Amygdala (tissue), 56 donors: ENCODE measurements at places on chromosomes 2 and 18.

GRCh38 chr2:187215532-187216240 is 232.4 kb downstream of the CALCRL start:
- no peak for DNase-seq

DNA sequence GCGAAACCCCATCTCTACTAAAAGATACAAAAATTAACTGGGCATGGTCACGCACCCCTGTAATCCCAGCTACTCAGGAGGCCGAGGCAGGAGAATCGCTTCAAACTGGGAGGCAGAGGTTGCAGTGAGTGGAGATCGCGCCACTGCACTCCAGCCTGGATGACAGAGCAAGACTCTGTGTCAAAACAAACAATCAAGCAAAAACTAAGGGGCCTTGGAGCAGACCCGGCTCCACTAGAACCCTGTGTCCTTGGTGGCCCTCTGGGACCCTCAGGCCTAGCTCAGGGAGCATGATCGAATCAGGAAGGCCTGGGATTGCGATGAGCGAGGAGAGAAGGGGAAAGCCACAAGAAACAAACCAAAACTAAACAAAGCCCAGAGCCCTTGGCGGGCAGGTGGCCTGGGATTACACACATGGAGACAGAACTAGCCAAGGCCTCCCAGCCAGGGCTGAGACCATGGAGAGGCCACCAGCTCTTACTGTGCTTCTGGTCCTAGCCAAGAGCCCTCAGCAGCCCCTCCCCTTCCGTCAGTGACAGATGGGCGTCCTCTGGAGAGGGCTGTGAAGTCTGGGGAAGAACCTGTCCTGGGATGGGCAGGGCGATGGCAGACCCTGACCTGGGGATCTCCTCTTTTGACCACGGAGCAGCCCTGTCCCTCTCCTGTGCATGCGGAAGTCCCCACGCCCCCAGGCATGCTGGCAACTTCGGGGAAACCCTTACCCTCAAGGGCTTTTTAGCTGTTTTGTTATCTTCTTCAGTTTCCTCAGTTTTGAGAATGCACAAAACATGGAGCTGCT is 27.4 kb upstream of the CATIP start:
- no peak for DNase-seq

- no peak for DNase-seq
These were observed 338.9 kb downstream of the ZEB2 start for GRCh38 chr2:144181001-144181400.

GRCh38 chr18:59846814-59847490 is 52.8 kb upstream of the PMAIP1 start:
- no peak for DNase-seq

GRCh38 chr2:38968021-38968420 is 78.3 kb downstream of the ARHGEF33 start:
- no peak for DNase-seq

DNA sequence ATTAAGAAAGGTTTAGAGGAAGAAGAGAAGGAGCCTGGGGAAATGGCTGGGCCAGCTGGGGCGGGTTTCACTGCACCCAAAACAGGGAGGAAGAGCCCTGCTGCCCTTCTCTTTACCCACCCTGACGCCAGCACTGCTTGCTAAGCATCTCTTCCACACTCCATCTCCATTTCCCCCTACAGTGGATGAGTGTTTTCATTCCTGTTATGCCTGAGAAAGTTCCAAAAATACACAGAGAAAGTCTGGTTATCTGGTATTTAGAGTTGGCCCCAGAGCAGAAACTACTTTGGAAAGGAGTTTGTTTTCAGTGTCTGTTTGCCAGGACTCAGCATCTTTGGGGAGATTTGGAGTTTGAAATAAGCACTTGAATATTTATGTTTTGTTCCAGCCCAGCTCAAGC is 451.0 kb downstream of the SLC4A3 start:
- DNase-seq, result no peak

GRCh38 chr2:101638817-101639605 is 58.5 kb upstream of the MAP4K4 start:
- DNase-seq, result no peak

GRCh38 chr2:117835990-117836760 is 21.7 kb downstream of the DDX18 start:
- peak; percentile 61 for DNase-seq

- no peak for DNase-seq
These were observed 310.3 kb upstream of the ZNF521 start for GRCh38 chr18:25662272-25662671.

DNA sequence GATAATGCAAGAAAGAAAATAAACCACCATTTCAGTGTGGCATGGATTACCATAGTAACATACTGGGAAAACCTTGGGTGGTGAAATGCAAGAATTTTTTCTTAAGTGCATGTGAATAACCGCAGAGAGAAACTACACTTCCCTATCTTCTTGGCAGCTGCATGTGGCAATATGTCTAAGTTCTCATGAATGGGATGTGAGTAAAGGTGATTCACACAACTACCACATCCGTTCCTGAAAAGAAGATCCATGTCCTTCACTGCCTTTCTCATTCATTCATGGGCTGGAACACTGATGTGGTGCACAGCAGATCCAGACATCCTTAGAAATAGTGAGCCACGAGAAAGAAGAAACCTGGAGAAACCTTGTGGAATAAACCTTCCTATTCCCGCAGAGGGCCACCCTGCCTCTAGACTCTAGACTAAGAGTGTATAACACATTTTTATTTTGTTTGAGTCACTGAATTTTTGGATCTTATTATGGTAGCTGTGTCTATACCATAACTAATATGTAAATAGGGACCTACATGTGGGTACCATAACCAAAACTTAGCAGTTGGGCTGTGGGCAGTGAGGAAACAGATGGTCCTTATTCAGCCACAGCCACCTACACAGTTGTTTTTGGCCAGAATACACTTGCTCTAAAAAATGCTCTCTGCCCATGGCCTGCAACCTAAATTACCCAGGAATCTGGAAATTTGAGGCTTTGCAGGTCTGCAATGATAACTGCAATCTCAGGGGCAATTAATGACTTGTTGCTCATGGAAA is 573.3 kb downstream of the LRP1B start:
- DNase-seq, result no peak

GRCh38 chr2:86123328-86123925 is 17.4 kb downstream of the PTCD3 start:
- DNase-seq, result no peak

- DNase-seq, result no peak
These were observed 130.9 kb upstream of the CAVIN2 start for GRCh38 chr2:191977754-191978153.

DNA sequence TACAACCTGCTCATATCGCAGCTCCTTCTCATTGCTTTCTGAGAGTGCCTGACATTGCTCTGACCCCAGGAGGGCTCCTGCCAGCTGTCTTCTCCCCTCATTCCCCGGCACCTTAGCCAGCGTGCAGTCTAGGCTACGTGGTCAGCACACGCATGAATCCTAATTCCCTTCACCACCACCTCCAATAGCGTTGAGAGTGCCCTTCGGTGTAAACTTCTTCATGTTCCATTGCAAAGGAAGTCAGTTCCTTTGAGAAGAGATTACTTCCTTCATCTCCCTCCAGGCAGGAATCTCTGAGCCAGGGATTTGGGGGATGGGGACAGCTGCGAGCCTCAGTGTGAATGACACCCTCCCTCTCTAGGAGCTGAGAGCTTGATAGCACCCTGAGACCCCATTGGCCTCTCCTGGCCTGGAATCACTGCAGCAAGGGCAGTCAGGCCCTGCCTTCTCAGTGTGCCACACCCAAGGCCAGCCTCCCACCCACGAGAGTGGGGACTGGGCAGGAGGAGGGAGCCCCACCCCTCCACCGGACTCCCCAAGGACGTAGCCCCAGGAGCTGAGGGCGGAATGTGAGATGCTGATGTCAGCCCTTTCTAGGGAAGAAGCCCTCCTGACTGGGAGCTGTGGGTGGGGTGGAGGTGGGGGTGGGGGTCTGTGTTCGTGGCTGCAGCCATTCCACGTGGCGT is 53.4 kb downstream of the SLC66A2 start:
- no peak for DNase-seq

- no peak for DNase-seq
These were observed 173.8 kb downstream of the SEPTIN10 start for GRCh38 chr2:109439986-109440385.

- no peak for DNase-seq
These were observed 102.3 kb upstream of the GULP1 start for GRCh38 chr2:188189356-188189755.

DNA sequence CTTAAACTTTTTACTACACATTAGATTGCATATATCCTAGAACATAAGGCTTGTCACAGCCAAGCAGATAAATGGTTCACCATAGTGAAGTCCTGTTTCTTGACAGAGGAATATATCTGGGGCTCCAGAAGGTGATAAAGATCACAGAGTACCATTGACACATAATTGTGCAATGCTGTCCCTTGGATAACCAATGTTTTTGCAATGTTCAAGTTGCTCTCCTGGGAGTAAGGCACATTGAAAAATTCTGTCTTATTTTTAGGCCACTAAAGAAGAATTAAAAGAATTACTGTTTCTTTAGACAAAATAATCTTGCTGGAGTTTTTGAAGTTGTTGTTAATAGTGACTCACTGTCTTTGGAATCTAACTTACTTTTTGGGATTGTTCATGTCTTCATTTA is 1132.8 kb downstream of the LRP1B start:
- no peak for DNase-seq

DNA sequence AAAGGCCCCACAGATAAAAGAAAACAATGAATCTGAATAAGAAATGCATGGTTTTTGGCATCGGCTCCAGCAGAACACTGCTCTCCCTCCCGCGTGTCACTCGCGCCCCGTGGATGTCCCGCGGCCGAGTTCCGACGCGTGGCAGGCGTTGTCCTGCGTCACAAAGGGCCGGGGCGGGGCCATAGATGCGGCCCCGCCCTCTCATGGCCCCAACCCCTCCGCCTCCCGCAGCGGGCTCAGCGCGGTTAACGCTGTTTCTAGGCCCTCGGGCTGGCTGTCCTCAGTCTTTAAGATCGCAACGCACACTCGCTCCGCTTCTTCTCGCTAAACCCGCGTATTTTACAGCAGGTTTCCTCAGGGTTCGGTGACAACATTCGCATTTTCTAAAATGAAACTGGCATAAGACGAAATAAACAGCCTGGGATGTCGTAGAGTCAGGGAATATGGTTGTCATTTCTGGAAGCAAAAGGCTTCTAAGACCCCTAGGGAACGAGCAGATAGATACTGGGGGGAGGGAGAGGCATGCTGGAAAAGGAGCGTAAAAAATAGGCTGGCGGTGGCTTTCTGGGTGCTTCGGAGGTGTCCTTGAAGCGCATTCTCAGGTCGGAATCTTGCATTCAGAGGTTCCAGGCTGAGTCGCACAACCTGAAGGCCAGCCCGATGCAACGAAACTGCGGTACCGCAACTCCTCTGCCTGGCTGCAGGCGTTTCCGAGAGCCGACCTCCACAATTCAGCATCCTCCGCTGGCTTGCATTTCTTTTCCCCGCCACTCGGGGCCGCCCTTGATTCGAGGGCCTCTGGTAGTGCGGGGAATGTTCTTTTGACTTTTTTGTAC is at the start of gene FKBP7:
TSS of gene FKBP7 (minus strand) at position 162 of the 836 bp plus-strand sequence. CDS start at position 61, 101 bp downstream.
- DNase-seq, result peak; percentile 69

DNA sequence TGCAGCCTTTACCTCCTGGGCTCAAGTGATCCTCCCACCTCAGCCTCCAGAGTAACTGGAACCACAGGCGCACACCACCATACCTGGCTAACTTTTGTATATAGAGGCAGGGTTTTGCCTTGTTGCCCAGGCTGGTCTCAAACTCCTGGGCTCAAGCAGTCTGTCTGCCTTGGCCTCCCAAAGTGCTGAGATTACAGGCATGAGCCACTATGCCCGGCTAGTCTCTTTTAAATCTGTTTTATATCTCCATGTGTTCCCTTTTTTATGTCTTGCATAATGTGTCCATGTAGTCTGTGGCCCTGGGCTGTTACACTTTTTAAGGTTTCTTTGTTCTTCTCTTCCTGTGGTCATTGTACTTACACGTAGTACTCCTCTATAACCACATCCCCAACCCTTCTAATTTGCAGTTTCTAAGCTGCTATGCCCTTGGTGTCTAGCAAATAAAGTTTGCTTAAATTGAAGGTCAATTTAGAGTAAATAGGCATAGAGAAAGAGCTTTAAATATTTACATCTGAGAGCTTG is 168.2 kb downstream of the MCFD2 start:
- DNase-seq, result no peak

- no peak for DNase-seq
These were observed 6.3 kb upstream of the CYP26B1 start for GRCh38 chr2:72153924-72154323.

DNA sequence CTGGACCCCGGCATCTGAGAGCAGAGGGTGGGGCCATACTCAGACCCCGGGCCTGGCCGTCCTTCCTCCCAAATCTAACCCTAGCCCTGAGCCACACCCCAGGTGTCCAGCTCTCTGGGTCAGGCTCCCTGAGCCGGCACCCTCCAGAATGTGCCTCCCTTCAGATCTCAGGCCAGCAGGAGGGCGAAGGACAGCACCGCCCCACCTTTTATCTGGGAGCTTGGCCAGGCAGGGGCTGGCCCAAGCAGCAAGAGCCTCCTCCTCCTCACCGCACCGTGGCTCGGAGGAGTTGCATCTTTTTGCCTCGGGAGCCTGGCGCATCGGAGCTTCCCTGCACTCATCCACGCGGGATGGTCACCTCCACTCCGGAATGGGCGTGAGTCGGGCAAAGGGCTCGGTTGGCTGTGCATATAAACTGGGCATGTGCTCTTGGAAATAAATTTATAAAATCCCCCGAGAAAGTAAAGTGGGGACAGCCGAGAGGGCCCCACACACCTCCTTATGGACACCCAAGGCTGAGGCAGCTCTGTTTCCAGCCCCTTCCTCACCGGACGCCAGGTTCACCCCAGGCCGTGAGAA is 69.1 kb upstream of the CTDP1 start:
- DNase-seq, result no peak

DNA sequence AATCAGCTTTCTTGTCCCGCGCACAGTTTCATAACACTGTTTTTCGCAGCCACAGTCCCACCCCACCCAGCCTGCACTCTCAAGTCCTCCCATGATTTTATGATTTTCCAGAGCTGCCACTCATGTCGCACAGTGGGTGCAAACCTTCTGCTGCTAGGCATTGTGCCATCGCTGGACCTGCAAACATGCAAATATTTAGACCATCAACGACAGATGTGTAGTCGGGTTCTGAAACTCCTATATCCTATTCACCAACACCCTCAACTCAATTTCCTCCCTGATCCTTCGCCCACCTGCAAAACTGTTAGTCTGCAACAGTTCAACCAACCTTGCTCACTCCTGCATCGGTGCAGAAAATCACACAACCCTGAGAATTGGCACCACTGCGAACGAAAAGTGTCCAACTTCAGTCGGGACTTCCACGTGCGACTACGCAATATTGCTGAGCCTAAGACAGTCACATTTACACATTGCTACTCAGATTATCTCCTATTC is 871 bp upstream of the ALS2 start:
- DNase-seq, result peak; percentile 34
